ENCODE measurements at places on chromosomes 5 and 9.
A peak's percentile ranks its signal among the peaks of the same experiment; 100 is the strongest.

DNA sequence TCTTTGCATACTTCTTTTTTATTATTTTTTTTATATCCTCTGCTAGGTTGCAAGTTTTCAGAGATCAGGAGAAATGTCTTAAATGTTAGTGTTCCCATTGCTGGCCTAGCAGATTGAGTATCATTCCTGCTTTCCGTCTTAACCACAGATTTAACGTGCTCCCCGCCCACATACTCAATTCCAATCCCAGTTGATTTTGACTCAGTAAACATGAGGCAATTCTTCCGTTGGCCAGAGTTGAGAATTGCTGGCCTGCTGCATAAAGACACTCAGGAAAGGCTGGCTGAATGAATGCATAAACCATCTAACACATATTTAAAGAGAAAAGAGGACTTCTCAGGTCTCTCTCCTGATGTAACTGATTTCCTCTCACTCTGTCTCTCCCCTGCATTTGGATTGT is 46.8 kb upstream of the PLPP6 start:
- DNase-seq: no peak

- no peak for DNase-seq
Observed at GRCh38 chr5:329768-330167, 8.3 kb downstream of the AHRR start.

GRCh38 chr9:126373241-126373640 is 46.6 kb downstream of the MVB12B start:
- no peak for DNase-seq

GRCh38 chr5:137072361-137073115 is 426.6 kb downstream of the SPOCK1 start:
- DNase-seq: no peak

GRCh38 chr5:24188216-24188925 is 456.4 kb downstream of the CDH10 start:
- DNase-seq: no peak

DNA sequence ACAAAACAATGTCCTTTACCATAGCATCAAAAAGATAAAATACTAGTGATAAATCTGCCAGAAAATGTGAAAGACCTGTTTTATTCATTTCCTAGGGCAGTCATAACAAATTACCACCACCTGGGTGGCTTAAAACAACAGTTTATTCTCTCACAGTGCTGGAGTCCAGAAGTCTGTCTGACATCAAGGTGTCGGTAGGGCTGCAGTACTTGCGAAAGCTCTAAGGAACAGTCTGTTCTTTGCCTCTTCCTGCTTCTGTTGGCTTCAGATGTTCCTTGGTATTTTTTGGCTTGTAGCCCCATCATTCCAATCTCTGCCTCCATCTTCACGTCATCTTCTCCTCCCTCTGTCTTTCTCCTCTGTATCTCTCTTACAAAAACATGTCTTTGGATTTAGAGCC is 51.0 kb downstream of the PTPDC1 start:
- no peak for DNase-seq

DNA sequence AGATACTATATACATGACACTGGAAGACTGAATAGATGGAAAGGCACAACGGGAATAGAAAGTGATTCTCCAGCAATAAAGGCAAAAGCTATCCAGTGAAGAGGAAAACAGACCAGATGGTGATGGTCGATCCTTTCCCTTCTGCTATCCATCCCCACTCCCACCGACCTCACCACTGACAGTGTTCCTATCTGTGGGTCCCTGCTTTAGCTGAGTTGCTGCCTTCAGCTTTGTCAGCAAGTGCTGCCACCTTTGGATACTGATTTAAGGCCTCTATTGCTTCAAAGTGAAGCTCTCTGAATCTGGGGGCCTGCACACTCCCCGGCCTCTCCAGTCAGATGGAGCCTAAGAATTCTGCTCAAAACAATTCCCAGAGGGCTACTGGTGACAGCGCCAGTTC is 32.3 kb downstream of the EPB41L4A start:
- DNase-seq: no peak

- no peak for DNase-seq
Observed at GRCh38 chr9:103025796-103026195, 30.7 kb downstream of the CYLC2 start.

DNA sequence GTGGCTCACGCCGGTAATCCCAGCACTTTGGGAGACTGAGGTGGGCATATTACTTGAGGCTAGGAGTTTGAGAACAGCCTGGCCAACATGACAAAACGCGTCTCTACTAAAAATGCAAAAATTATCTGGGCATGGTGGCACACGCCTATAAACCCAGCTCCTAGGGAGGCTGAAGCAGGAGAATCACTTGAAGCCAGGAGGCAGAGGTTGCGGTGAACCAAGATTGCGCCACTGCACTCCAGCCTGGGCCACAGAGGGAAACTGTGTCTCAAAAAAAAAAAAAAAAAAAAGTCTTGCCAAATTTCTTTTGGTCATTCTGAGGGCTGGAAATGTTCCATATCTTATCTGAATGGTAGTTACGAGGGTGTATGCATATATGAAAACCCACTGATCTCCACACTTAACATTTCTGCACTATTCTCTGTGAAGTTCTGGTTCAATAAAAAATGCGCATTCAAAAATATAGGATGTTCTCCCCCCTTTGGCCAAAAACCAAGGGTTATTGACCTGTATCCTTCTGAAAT is 13.5 kb upstream of the NIPAL4 start:
- DNase-seq: no peak

DNA sequence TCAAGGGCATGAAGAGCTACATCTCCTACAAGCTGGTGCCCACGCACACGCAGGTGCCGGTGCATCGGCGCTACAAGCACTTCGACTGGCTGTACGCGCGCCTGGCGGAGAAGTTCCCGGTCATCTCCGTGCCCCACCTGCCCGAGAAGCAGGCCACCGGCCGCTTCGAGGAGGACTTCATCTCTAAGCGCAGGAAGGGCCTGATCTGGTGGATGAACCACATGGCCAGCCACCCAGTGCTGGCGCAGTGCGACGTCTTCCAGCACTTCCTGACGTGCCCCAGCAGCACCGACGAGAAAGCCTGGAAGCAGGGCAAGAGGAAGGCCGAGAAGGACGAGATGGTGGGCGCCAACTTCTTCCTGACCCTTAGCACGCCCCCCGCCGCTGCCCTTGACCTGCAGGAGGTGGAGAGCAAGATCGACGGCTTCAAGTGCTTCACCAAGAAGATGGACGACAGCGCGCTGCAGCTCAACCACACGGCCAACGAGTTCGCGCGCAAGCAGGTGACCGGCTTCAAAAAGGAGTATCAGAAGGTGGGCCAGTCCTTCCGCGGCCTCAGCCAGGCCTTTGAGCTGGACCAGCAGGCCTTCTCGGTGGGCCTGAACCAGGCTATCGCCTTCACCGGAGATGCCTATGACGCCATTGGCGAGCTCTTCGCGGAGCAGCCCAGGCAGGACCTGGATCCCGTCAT is 1.4 kb downstream of the SNX18 start:
- no peak for DNase-seq

GRCh38 chr5:104751969-104752368 is 1189.4 kb upstream of the NUDT12 start:
- no peak for DNase-seq

DNA sequence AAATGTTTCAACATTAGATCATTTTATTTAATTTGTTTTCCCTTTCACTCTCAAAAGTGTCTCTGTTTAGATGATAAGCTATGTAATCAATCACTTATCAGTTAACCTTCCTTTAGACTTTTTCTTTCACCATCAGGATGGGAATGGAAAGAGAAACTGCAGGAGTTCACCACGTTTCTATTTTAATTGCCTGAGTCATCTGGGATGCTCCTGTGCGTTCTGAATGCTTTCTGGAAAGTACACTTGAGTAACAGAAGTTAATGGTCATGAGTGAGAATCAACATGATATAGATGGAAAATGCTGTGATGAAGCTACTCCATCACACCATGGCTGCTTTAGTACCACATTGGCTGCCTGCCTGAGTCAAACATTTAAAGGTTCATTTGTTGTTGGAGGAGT is 783.3 kb upstream of the CDH9 start:
- DNase-seq: no peak

GRCh38 chr5:115543365-115544042 is 1.1 kb downstream of the FEM1C start:
- no peak for DNase-seq

DNA sequence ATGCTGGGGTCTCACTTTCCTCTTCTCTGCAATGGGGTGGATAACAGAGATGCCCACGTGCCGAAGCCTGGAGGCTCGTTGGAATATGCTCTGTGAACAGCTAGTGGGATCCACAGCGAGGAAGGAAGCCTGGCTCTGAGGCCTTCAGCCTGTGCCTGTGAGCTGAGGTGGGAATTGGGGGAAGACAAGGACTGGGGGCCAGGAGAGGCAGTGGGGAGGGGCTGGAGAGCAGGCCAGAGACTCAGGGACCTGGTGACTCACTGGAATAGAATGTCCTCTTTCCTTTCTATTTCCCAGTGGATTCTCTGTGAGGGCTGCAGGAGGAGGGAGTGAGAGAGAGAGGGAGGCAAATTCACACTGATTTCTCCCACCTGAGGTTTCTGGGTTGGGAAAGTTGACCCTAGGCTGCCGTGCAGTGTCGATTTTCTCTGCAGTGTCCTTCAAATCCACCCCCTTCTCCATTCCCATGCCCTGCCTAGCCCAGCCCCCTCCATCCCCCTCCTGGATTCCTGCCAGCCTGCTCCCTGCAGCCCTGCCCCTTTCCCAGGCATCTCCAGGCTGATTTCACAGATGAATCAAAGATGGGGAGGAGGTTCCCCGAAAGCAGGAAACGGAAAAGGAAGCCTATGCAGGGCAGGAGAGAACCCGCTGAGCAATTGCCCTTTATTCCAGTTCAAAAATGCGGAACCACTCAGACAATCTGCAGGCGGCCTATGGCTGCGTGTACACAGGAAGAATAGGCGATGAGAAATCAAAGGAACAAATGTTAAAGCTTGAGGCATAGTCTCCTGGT is 1.4 kb upstream of the SPAAR start:
- DNase-seq: no peak

GRCh38 chr5:120225524-120225923 is 238.6 kb upstream of the PRR16 start:
- DNase-seq: no peak

- no peak for DNase-seq
Observed at GRCh38 chr9:124079176-124079925, 67.8 kb downstream of the LHX2 start.

GRCh38 chr9:135303280-135303647 is 176.3 kb upstream of the PPP1R26 start:
- DNase-seq: no peak

DNA sequence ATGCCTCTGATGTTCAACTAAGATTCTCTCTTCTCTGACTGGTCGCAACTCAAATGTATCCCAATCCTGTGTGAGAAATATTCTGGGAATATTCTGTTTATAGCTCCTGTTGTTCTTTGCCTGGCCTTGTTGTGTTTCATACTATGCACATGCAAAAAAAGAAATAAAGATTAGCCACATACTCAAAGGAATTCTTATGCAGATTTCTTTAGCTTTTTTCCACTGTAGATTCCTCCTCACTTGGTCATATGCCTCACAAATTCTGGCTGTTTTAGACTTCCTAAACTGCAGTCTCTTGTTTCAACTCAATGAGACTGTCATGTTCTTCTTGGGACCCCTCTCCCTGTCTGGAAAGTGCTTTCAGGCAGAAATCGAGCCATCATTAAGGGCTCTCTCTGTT is 217.5 kb upstream of the SH3GL2 start:
- DNase-seq: no peak

GRCh38 chr5:23727271-23727670 is 219.9 kb downstream of the PRDM9 start:
- no peak for DNase-seq

DNA sequence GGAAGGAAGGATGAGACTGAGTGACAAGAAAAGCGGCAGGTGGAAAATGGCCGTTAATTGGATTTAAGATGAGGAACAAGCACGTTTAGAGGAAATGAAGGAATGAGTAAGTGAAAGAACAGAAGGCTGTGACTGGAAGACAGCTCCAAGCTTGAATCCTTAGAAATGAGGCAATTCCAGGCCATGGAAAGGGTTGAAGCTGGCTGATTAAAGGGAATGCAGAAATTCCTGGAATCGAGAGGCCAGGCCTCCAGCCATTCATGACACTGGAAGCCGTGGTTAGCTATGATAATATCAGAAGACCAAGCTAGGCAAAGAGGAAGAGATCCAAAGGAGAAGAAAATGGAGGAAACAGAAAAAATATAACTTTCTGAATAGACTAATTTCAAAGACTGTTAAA is 84.2 kb downstream of the ARL15 start:
- no peak for DNase-seq

GRCh38 chr5:132094393-132095076 is 20.9 kb downstream of the CSF2 start:
- DNase-seq: no peak

GRCh38 chr9:93422977-93423616 is 28.4 kb upstream of the FAM120A start:
- DNase-seq: no peak

- DNase-seq: peak; percentile 53
Observed at GRCh38 chr9:114588210-114588609, 641 bp downstream of the ATP6V1G1 start.

DNA sequence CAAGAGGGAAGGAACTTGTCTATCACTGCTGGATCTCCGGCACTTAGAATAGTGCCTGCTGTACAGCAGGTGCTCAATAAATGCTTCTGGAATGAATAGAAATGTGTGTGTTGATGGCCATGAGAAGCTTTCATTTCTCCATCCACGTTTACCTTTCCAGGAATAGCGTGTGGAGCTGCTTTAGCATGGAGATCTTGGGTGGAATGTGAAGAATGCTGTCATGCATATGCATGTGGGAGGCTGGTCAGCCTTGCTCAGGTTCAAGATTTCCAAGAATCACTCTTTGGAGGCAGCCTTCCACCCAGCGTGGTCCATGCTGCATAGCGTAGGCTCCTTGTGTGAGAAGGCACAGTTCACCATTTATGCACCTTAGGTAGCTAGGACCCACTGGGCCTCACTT is 19.2 kb downstream of the COL15A1 start:
- no peak for DNase-seq

DNA sequence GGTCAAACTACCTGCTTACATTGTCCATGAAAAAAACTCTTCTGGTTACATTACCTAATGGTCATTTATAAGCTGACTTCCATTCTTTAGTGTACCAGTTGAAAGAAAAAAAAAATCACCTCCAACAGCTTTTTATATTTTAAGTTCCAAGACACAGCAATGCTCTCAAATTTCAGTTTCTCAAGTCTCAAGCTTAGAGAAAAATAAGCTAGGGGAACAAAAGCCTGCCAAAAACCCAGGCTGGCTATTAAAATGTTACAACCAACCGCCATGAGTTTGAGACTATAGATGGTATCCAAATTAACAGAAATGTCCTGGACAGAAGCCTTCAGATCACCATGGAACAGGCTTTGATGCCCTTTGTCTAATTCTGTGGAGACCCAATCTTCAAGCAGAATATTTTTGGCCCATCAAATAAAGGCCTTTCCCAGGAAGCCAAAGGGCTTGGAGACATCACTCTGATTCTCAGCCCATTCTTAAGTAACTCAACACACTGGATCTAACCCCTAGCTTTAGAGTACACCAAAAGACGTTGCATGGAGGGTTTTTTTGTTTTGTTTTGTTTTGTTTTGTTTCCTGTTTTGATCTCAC is 343.7 kb downstream of the GLIS3 start:
- DNase-seq: no peak

GRCh38 chr9:129175825-129176633 is 2.0 kb downstream of the IER5L start:
- DNase-seq: peak; percentile 44
